ENCODE measurements at places on chromosomes 13 and 19. TPM values are rescaled to one million over a fixed set of nuclear protein-coding genes. Genes with fewer than 3 reads are reported as not detected.

LILRA1 gene
- total RNA-seq = not detected

DNA sequence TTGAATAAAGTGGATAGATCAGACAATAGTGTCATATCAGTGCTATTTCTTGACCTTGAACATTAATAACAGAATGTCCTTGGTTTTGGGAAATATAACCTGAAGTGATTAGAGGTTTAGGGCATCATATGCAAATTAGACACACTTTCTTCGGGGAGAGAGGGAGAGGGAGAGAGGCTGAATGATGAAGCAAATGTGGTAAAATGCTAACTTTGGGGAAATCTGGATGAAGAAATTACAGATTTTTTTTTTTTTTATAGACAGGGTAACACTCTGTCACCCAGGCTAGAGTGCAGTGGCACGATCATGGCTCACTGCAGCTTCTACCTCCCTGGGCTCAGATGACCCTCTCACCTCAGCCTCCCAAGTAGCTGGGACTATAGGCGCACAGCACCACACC, 3.9 kb upstream of the NCR1 start:
- no peak for DNase-seq

DNA sequence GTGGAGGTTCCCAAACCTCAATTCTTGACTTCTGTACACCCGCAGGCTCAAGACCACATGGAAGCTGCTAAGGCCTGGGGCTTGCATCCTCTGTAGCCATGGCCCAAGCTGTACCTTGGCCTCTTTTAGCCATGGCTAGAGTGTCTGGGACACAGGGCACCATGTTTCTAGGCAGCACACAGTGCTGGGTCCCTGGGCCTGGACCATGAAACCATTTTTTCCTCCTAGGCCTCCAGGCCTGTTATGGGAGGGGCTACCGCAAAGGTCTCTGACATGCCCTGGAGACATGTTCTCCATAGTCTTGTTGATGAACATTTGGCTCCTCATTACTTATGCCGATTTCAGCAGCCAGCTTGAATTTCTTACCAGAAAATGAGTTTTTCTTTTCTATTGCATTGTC, 701.4 kb downstream of the FGF9 start:
- DNase-seq = no peak

ADPRHL1 gene
- total RNA-seq = 0.82 TPM

- peak; percentile 63 for DNase-seq
Measured at GRCh38 chr13:75481176-75482069, 546 bp downstream of the TBC1D4 start.

GRCh38 chr19:289651-290371, 1.4 kb downstream of the PLPP2 start:
- no peak for DNase-seq

DNA sequence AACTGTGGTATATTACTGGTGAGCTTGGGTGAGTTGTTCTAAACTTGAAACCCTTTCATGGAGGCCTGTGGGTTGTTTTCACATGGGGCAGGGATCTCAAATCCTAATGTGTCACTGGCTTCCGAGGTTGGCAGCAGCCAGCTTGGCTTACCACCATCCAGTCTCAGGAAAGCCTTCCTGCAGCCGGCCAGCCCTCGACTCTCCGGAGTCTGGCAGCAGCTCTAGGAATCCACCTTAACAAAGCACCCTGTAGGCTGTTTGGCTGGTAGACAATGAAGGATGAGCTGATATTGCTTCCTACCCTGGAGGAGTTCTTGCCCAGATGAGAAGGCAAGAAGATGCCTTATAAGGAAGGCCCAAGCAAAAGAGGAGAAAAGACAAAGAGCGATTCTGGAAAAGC, 188.3 kb downstream of the KLF12 start:
- no peak for DNase-seq

GRCh38 chr19:30328096-30328495, 44.1 kb upstream of the ZNF536 start:
- no peak for DNase-seq

DNA sequence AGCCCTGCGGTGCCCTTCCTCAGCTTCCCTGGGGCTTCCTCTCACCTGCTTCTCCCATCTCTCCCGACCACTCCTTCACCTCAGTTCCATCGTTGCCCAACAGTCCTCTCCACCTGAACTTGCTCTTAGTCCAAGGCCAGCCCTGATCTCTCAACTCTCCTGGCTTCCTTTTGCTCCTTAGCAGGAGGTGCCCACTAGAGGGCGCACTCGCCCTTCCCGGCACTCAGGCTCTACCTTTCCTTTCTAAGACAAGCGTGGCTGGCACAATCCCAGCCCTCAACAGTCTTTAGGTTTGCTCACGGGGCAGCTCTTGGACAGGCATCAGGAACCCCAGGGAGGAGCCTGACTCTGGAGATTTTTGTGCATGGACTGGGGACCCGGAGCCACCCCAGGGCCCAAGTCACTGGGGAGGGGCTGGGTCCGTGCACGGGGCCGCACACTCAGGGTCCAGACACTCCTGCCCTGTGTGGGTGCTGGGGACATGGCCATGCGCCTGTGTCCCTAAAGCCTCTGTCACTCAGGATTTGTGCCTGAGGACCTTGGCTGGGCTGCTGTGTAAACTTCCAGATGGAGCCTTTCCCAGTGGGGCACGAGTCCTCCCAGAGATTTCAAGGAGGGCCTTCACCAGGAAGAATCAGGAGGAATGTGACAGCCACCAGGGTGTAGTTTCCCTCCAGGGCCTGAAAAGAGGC, 12.1 kb upstream of the CEACAM8 start:
- DNase-seq = peak; percentile 71

GRCh38 chr19:15101479-15102082, 5.6 kb upstream of the SYDE1 start:
- no peak for DNase-seq

DNA sequence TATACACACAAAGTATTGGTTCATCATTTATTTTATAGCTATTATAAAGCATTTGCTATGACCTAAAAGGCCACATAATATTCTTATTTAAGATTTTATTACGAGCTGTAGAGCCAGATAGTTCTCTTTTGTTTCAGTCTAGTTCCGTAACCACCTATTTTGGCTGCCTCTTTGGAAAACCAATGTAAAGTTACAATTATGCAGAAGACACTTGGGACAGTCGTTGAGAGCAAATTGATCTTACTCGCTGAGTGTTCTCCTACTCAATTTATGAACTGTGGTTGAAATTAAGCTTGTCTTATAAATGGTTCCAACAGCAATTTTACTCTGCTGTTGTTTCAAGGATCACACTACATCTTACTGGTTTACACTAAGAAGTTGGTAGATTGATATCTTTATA, 122.3 kb downstream of the SLC7A1 start:
- DNase-seq = no peak

ZNF440 gene
- 17.5 TPM for total RNA-seq

HTR2A gene
- not detected for total RNA-seq

DNA sequence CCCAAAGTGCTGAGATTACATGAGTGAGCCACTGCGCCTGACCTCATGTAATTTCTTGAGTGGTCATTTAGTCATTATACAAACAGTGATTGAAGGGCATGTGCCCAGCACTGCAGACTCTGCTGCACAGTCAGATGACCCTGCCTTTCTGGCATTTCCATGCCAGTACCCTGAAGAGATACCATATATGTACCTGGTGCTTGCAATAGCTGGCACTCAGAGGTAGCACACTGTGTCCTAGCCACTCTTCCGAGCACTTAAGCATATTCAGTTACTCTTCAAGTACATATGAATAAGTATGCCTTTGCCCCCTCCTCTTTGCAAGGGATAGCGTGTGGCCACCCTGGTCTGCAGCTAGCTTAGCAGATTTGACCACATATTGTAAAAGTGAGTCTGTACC, 15.5 kb downstream of the STX10 start:
- DNase-seq = no peak

IL17D gene
- not detected for total RNA-seq

ZNF700 gene
- 26.1 TPM for total RNA-seq

- no peak for DNase-seq
Measured at GRCh38 chr13:35891507-35892441, 239.4 kb downstream of the DCLK1 start.

SYNGR4 gene
- total RNA-seq = not detected

DNA sequence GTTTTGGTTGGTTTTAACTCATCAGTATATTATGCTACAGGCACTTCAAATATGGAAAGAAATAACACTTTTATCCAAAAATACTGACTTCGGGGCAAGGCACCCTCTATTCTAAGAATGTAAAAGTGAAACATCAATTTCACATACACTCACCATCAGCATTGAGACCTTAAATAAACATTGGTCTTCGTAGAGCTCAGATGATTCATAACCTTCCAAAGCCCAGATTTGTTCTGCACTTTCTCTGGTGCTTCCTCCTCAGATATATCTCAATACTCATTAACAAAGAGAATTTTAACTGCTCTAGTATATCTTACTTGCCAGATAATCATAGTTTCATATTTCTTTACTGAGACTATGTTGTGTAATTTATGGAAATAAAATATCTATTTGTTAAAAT, 794.3 kb downstream of the LIG4 start:
- no peak for DNase-seq

DNA sequence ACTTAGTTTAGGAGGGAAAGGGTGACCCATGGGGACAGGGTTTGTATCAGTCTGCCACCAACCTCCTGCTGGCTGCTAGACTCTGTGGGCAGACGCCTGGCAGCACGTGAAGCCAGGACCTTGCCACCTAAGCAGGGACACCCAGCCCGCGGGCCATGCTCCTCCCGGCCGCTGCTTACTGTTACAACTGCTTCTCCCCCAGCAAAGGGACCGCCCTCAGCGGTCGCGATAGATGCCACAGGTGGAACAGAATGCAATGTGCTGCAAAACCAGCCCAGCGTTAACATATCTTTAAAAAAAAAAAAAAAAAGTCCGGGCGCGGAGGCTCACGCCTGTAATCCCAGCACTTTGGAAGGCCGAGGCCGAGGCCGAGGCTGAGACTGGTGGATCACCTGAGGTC, 1.9 kb upstream of the RHPN2 start:
- DNase-seq = no peak

GRCh38 chr19:1076046-1076386, 9.0 kb downstream of the ARHGAP45 start:
- DNase-seq = no peak

DNA sequence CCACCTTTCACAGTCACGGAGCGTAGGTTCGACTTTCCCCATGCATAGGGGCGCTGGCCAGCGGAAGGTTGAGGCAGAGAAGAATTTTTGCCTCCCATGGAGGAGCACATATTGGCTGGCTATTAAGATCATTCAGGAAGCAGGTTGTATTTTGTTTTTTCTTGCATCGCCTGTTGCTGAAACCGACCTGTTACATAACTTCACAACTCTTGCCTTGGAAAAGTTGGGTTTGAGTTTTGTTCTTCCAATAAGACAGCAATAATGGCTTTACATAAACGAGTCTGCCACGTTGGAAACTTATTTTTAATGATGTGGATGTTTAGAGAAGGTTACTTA, 1.4 kb downstream of the UPF1 start:
- DNase-seq = no peak

DNA sequence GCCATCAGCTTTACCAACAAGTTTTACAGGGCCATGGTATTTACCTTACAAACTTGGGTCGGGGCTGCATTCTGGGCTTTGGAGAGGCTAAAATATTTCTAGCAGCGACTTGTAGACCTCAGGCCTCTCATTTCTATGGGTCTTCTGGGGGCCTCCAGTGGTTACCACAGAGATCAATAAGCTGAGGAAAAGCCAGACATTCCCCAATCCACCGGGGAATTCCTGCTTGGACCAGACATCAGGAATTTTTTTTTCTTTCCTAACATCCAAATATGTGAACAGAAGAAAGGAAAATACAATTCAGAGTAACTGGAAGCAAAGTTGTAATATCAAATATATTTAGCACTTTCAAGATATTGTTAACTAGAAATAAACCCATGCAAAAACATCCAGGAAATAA, 1.5 kb downstream of the DZIP1 start:
- no peak for DNase-seq

FLT3LG gene
- total RNA-seq = 282 TPM

- DNase-seq = peak; percentile 87
Measured at GRCh38 chr19:5031231-5032100, 62.6 kb downstream of the KDM4B start.

SIGLEC10 gene
- total RNA-seq = 0.91 TPM

CNN1 gene
- total RNA-seq = not detected

GATAD2A gene
- total RNA-seq = 152 TPM

IGLON5 gene
- total RNA-seq = 0.11 TPM

GRCh38 chr19:50341091-50341564, 12.0 kb upstream of the KCNC3 start:
- no peak for DNase-seq

DNA sequence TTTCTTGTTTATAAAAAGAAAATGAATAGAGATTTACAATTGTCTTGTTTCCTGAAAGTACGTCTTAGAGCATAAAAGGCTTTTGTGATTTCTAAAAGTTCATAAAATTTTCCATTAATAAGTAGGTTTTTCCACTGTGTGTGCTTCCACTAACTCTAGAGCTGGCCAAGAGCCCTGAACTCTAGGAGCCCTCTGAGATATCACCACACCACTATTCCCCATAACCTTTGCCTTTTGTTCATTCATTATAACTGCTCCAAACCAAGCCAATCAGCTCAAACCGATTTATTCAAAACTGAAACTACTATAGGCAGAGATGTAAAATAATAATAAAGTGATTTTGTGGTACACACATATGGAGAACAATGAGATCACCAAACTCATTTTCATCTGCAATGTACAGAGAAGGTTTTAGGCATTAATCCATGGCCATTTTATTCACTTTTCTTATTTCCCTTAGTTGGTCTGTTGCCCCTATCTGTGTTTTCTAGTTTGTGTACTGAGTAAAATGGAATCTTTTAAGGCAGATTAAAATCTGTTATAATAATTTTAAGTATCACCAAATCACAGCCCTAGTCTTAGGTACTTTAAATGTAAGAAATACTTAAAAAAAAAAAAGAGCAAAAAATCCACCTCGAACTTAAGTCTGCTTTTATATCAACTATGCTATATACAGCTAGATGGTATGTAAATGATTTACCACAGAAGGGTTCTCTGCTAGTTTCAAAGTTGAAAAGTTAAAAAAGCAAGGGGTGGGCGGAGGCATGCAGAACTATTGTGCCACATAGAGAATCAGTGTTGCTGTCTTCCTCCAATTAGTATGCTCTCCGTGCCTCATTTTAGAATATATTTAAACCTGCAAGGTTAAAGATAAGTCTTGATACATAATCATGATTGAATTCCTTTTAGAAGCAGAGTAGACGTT, 311.3 kb downstream of the KLF12 start:
- DNase-seq = no peak

ZNF649 gene
- 19.7 TPM for total RNA-seq

PCDH17 gene
- not detected for total RNA-seq

DNA sequence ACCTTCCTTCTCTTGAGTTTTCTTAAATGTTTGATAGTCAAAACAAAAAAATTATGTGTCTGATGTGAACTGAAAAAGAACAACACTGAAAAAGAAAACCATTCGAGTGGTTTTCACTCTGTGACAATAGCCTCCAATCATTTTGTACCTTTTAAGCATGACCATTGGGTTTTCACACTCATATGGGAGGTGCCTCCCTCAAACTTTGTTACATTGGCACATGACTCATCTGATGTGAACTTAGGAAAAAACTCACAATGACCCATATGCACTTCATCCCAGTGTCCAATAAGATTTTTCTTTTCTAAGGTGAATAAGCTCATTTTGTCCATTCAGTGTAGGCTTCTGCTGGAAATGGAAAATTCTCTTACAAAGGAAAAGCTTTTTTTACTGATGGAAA, 66.6 kb upstream of the XPO4 start:
- no peak for DNase-seq
